NCI-H146 (cell line): ENCODE measurements at places on chromosomes 3 and 15.

DNA sequence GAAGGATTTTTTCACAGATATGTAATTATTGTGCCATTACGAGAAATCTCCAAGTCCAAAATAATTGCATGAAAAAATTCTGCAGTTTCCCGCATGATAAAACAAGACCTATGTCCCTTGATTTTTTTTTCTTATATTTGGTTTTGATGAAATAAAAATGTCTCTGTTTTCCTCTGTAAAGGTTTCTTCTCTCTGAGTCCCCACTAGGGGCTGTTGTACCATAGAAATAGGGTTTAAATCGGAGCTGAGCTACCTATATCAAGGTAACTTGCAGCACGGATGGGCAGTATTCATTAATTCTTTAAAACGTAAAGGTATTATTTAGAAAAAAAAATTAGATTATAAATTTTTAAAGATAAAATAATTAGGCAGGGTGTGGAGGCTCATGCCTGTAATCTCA, 66.6 kb upstream of the IGF1R start:
- no peak for DNase-seq

GRCh38 chr3:23623844-23624243, 181.9 kb upstream of the UBE2E1 start:
- no peak for DNase-seq

- DNase-seq, result no peak
Observed at GRCh38 chr3:128080323-128081080, 28.3 kb downstream of the SEC61A1 start.

DNA sequence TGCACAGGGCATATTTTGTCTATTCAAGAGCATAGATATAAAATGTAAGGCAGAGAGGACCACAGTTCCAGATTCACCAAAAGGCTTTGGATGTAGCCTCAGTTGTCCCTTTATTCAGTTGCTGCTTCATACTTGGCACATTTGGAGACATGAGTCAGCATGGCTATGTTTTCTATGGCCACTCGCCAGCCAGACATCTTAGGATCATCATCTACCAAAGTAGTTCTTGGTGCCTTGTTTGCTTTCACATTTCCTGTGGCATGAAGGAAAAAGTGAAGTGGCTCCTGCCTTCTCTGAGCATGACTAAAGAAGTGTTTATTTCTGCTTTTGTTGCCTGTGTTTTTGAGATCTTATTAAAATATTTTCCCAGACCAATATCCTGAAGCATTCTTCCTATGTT, 7.2 kb downstream of the SUSD5 start:
- DNase-seq, result no peak

DNA sequence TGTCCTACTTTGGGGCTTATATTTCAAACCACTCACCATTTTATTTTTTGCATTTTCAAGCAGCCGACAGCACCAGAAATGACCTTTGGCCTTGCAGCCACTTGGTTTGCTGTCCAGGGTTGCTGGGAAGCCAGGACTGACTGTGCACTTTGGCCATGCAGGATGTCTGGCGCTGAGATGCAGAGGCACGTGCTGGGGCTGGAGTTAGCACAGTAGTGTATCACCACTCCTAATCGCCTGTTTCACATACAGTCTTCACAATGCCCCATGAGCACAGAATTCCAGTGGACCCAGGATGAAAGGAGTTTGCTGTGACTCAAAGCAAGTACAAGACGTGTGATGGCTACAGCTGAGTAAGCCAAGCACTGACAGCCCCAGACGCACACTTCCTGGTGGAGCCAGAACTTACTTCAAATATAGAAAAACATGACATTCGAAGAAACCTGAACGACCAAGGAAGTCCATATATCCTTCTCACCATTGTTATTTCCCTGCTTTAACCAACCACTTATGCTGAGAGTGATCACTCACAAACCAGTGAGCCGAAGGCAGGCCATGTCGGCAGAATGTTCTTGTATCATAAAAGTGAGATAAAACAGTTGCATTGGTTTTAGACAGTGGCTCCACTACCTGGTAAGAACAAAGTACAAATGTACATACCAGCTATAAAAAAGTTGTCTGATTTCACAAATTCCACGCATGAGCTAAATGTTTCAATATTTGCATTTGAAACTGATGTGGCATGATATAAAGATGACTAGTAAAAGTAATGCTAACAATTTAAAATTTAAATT, 16.0 kb downstream of the OCA2 start:
- no peak for DNase-seq

GRCh38 chr15:88181613-88182012, 74.9 kb downstream of the NTRK3 start:
- no peak for DNase-seq

GRCh38 chr3:117553461-117553860, 843.9 kb downstream of the TUSC7 start:
- DNase-seq, result no peak

GRCh38 chr3:130688697-130689470, 57.7 kb downstream of the PIK3R4 start:
- DNase-seq, result no peak

DNA sequence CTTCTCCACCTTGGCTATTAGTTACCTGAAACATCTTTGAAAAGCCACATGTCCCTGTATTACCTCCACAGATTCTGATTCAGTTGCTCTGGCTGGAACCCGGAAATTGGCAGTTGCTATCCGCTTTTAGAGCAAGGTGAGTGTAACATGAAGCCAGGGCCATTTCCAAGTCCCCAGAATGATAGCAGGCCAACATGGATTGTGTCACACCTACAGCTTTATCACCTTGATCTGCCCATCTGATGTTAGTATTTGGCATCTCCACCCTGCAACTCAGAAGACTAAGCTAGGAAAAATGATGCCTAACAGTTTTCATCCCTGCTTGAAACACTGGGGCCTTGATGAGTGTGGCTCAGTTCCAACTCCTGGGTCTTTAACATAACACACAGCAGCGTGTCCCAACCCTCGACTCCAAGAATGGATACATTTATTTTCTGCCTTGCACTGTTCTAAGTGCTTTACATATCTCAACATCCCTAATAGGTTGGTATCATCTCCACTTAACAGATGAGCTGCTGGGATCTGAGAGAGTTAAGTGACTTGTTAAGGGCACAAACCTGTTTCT, 21.3 kb upstream of the NUDT16 start:
- no peak for DNase-seq

DNA sequence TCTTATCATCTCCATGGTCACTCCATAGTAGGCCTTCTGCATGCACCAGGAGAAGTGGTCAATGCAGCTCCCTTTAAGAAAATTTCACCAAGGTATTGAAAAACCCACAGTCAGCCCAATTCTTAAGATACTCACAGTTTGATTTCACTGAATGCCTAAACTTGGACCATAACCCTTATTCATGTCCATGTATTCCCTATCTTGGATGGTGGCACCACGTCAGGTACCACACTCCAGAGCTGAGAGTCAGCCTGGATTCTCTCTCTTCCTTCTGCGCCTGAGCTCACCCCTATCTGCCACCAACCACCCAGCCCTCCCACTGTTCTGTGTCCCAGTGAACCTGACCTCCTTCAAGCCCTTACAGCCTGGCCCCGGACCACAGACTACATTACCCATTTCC, 183.2 kb upstream of the NR2F2 start:
- no peak for DNase-seq

- DNase-seq, result no peak
Observed at GRCh38 chr15:80604583-80605575, 90.2 kb upstream of the ABHD17C start.

DNA sequence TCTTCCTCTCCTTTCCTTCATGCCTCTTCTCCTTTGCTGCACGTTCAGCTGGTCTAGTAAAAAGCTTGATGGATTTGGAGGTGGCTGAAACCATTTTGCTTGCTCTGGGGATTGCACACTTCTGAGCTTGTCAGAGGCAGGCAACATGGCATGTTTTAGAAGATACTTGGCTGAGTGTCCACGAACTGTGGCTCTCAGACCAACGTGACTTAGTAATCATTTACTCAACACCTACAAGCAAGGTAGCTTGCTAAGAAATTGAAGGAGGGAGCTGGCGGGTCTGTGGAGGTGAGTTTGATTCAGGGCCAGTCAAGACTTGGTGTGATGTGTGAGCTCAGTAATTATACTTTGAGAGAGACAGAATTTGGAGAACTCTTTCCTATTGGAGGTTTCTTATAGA, 196.0 kb downstream of the LPP start:
- DNase-seq, result no peak

- DNase-seq, result no peak
Observed at GRCh38 chr3:130627143-130627855, 110.3 kb downstream of the COL6A6 start.

DNA sequence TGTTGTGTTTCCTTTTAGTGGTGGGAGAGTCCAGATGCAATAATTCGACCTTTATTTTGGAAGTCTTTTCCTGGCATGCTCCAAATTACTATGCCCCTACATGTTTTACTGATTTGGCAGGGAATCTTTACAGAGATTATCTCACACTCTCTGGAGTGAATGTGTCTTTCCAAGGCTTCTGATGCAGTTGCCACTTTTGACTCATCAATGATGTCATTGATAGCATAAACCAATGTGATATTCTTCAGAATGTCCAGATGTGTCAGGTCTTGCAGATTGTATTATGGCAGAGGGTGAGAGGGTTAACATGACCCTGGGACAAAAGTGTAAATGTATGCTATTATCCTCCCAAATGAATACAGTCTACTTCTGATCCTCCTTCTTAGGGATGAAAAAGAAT, 9.7 kb downstream of the RTP4 start:
- DNase-seq, result no peak

GRCh38 chr3:137948400-137949072, 61.4 kb upstream of the CLDN18 start:
- no peak for DNase-seq

- DNase-seq, result no peak
Observed at GRCh38 chr15:40949756-40950207, 3.5 kb upstream of the CHAC1 start.

DNA sequence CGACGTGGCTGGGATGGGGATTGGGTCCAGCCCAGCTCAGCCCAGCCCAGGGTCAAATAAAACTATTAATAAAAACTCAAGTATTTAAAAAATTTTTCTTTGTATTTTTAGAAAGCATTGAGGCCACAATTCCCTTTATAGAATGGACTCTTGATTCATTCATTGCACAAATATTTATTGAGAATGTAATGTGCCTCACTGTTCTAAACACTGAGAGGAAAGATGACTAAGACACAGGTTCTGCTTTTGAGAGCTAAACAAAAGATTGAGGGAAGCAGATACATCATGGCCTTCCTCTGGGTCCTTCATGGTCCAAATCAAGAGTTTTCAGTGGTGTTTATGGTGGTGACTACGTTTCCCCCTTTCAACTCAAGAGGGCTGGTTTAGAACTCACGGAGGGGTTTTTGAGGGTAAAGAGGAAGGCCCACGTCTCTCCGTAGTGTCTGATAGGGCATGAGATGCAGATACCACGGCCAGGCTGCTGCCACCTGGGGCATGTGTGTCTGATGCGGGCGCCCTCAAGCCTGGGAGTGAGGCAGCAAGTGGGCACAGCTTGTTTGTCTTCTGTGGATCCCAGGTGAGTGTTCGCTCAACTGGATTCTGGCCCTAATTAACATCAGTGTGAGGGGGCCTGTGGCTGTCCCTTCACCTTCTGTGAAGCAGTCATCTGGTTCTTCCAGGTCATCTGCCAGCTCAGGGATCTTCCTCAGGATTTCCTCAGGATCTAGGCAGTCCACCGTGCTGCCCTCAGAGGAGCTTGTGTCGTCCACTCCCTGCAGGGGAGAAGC, 73.5 kb upstream of the SCN5A start:
- no peak for DNase-seq

GRCh38 chr3:85081191-85081906, 122.6 kb downstream of the CADM2 start:
- DNase-seq, result no peak

DNA sequence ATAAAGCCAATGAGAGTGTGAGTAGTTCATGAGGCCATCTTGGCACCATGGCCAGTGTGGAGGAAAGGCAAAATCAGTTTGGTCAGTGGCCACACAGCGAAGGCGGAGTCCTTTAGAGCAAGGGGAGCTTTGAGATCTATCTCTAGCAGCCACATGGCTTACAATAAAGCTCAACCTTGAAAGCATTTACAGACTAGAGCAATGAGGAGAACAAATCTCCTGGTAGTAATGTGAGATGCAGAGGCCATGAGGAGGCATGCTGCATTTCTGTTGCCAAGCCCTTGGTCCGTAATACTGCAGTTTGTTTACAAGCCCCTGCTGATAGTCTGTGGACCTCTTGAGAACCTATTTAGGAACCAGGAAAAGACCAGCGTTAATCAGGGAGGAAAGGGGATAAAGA, 381.5 kb upstream of the C2CD4B start:
- no peak for DNase-seq

GRCh38 chr3:49930168-49930690, 618 bp upstream of the MON1A start:
- DNase-seq, result peak; percentile 47

GRCh38 chr3:71008350-71008935, 575.1 kb downstream of the FOXP1 start:
- no peak for DNase-seq

GRCh38 chr3:181457190-181457589, 254.5 kb upstream of the SOX2 start:
- DNase-seq, result no peak

DNA sequence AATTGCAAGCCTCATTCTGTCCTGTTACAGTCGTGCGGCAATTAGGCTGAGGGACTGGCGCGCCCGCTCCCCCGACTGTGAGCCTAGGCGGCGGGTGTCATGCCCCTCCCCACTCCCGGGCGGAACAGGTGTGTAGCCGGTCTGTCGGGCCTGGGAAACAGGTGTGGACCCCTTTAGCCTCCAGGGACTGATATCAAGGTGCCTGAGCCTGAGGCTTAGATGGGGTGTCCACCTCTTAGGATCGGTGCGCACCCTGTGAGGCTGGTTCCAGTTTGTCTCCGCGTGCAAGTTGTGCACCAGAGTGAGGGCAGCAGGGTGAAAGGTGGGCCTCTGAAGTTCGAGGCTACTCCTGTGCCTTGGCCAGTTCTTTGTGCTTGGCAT, 686 bp downstream of the VPS8 start:
- peak; percentile 73 for DNase-seq

GRCh38 chr3:133944641-133945380, 49.1 kb upstream of the RAB6B start:
- no peak for DNase-seq

DNA sequence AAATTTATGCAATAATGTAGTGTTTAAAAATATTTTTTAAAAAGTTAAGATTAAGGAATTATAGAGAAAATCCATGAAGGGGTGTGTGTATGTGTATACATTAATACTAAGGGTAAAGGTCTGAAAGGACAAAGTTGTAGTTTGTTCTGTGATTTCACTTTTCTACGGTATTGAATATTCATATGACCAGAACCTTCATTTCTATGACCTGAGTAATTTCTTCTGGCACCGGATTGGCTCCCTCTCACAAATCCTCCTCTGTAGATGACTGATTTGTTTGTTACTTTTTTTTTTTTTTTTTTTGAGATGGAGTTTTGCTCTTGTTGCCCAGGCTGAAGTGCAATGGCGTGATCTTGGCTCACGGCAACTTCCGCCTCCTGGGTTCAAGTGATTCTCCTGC, 20.9 kb downstream of the GMPS start:
- no peak for DNase-seq

- DNase-seq, result no peak
Observed at GRCh38 chr3:128077202-128077624, 25.0 kb downstream of the SEC61A1 start.

GRCh38 chr15:38164507-38164906, 88.1 kb upstream of the SPRED1 start:
- DNase-seq, result no peak

- DNase-seq, result no peak
Observed at GRCh38 chr3:59288951-59289350, 239.1 kb upstream of the CFAP20DC start.

- no peak for DNase-seq
Observed at GRCh38 chr3:156432563-156432962, 122.4 kb downstream of the SSR3 start.
